ENCODE measurements at places on chromosomes 2 and 18. TPM values are rescaled to one million over a fixed set of nuclear protein-coding genes. Genes with fewer than 3 reads are reported as not detected.

HOXD10 gene
- total RNA-seq, result 0.33 TPM

DES gene
- 26.7 TPM for total RNA-seq

PLB1 gene
- total RNA-seq, result 1.2 TPM

ANKRD53 gene
- 1.5 TPM for total RNA-seq

RIT2 gene
- total RNA-seq, result not detected

TUBA3E gene
- total RNA-seq, result 0.27 TPM

KCNG2 gene
- total RNA-seq, result not detected

LRRTM1 gene
- not detected for total RNA-seq

IL1R2 gene
- total RNA-seq, result 6.1 TPM

RAB31 gene
- 46.6 TPM for total RNA-seq

TBR1 gene
- total RNA-seq, result 0.11 TPM

DPP4 gene
- total RNA-seq, result 5.5 TPM
